ENCODE measurements at places on chromosomes 6 and 20. TPM values are rescaled to one million over a fixed set of nuclear protein-coding genes. Genes with fewer than 3 reads are reported as not detected.

- no peak for DNase-seq
Measured at GRCh38 chr6:39973661-39974060, 39.4 kb upstream of the MOCS1 start.

GJA10 gene
- total RNA-seq: not detected

- DNase-seq: no peak
Measured at GRCh38 chr20:59806578-59806975, 126.9 kb downstream of the SYCP2 start.

DNA sequence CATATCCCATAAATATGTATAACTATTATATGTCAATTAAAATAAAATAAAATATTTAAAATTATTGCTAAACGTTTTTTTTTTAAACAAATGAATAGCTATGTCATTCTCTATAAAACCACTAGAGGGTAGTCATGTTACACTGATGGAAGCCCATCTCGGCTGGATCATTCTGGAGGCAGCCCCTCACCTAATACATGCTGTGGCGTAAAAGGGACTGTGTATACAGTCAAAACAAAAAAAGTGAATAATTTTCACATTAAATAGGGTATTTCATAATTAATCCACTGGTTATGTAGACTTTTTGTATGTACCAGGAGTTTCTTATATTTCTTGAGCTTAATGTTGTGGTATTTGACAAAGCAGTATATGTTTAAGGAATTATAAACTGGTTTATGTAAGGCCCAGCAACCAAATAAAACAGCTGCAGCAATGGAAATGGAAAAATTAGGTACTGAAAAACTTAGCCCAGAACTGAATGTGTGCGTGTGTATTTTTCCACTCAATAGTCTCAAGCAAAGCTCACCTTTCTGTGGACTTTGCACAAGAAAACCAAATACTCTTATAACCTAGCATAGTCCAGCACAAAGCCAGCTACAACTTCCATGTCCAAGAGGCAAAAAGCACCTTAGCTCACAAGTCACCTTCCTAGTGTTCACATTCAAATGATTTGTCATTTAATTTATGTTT, 81.7 kb downstream of the COL9A1 start:
- no peak for DNase-seq

- DNase-seq: no peak
Measured at GRCh38 chr20:58403272-58403671, 14.2 kb downstream of the VAPB start.

GRCh38 chr6:52529311-52529710, 47.5 kb downstream of the TRAM2 start:
- DNase-seq: no peak

- DNase-seq: peak; percentile 98
Measured at GRCh38 chr6:151067684-151068596, 171.8 kb upstream of the AKAP12 start.

POPDC3 gene
- 20.5 TPM for total RNA-seq

ENPP1 gene
- 32.7 TPM for total RNA-seq

DNA sequence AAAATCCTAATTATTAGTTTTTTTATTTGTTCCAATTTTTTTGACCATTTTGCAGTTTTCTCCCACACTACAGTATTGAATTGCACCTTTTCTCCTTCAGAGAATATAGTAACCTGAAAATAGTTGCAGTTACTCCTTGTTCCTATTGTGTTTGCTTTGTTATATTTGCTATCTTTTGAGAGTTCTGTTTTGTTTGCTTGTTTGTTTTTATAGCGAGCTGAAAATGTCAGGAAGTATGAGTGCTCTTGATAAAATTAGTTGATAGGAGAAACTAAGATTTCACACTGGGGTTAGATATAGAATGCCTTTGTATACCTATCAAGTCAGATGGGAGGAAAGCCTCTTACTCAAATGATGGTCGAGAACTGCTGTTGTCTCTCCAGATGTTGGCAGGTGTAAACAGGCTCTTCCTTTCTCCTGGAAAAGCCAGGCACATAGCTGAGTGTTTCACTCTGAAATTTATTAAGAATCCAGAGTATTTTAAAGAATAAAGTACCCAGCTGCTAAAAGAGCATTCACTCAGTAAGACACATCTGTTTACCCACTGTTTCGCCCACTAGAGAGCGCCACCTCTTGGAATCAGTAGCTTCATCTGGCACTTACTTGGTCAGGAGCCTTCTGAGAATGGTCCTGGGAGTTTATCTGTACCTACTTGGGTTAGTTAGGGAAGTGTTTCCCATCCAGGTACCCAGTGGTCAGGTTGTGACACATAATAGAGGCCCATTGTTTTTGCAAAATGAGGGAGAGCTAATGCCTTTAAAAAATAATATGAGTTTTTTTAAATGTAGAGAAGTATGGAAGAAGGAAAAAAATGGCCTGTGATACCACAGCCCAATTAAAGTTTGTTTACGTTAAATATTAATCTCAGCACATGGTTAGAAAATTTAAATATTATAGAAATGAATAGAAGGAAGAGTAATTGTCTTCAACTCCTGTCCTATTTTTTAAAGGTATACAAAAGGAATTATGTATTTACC, 11.2 kb downstream of the NT5DC1 start:
- peak; percentile 53 for DNase-seq

DNA sequence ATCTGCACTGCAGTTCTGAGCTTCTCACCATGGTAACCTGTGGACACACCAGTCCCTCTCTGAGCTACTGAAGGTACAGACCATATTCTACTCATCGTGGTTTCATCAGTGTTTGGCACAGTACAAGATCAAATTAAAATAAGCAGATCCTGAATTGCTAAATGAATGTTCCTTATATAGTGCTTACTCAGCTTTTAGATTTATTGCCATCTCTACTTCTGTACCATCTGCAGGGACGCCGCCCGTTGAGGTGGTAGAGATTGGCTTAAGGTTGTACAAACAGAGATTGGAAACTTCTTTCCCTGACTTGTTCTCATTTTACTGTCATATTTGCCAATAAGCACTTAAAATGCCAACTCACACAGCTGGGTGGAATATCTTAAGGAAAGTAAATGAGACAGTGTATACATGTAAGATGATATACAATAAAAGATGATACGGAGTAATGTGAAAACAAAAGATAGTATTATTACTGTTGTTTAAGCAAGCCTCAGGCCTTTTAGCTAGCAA, 223.4 kb upstream of the FOXQ1 start:
- DNase-seq: no peak

DNA sequence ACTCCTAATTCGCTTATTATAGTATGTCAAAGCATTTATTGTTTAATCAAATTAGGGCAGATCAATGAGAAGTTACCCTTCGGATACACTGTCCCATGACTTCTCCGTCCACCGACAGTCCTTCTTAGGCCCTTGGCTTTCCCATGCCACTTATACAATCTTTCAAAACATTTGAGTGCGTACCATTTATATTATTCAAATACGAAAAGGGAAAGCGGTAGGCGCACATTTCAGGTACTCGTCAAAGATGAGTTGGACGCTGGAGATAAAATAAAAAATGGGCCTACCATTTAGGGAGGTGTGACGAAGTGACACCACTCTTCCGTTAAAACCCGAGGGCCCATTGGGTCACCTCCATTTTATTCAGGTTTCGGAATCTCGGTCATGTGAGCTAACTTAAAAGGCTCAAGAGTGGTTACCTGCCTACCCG, 542 bp upstream of the AFG1L start:
- DNase-seq: no peak

GRCh38 chr6:11291582-11291981, 59.1 kb upstream of the NEDD9 start:
- DNase-seq: no peak

- no peak for DNase-seq
Measured at GRCh38 chr6:34315780-34316179, 67.0 kb upstream of the SMIM29 start.

VSX1 gene
- total RNA-seq: not detected

DNA sequence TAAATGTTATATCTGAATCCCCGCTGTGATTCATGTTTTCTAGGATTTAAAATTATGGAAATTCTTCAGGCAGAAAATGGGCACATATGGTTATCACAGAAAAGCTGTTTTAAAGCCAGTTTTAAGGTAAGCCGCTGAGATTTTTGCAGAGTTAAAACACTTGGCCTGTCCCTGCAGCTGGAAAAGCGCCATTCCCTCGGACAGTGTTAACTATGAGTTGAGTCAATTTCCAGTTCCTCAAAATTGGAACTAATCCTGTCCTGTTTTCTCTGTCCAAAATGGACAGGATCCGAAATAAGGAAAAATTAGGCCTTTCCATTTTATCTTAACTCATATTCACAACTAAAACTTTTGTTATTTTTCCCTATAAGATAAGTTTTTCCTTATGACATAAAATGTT, 225.2 kb downstream of the SAMD5 start:
- DNase-seq: no peak

- DNase-seq: no peak
Measured at GRCh38 chr6:170293341-170294231, 2.7 kb upstream of the DLL1 start.

ECT2L gene
- not detected for total RNA-seq

DNA sequence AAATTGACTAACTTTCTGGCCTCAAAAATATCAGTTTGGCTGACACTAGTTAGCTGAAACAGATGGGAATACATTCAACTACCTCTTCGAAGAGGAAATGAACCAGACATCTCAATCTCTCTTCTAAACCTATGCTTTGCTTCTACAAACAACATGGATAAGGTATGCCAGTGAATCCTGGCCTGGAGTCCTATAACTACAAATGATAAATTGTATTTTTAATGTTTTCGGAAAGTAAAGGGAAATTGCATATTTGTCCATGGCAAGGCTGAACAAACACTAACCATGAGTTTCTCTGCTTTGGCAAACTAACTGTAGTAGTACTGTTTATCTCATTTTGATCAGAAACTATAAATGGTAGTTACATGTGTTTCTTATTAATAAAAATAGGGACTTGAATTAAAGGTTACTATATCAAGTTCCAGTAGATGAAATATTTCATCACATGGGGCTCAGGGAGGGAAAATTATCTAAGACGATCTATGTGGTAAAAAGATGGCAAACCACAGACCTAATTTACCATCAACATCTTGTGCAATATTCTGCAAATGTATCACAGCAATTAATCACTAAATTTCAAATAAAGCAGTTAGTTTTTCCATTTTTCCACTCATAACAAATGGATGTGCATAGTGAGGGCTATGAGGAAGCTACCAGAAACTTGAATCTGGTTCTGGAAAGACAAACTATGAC, 76.8 kb downstream of the COL12A1 start:
- peak; percentile 11 for DNase-seq

DNA sequence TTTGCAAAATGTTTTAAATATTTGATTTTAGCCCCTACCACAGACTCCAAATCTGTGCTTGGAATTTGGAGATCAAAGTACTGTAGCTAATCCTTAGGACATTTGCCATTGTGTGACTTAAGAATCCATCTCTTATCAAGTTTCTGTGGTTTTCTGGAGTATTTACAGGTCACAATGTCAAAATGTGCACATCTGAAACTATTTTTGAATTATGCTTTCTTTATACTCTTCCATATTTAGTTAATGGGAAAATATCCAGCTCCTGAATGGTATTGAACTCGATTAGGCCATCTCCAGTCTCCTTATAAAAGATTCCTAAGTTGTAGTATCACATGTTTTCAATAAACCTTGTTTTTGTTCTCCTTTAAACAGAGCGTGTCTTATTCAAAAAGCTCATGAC, 162.5 kb downstream of the KHDC1L start:
- peak; percentile 17 for DNase-seq

- no peak for DNase-seq
Measured at GRCh38 chr6:167567142-167568033, 242.5 kb downstream of the TTLL2 start.

DNA sequence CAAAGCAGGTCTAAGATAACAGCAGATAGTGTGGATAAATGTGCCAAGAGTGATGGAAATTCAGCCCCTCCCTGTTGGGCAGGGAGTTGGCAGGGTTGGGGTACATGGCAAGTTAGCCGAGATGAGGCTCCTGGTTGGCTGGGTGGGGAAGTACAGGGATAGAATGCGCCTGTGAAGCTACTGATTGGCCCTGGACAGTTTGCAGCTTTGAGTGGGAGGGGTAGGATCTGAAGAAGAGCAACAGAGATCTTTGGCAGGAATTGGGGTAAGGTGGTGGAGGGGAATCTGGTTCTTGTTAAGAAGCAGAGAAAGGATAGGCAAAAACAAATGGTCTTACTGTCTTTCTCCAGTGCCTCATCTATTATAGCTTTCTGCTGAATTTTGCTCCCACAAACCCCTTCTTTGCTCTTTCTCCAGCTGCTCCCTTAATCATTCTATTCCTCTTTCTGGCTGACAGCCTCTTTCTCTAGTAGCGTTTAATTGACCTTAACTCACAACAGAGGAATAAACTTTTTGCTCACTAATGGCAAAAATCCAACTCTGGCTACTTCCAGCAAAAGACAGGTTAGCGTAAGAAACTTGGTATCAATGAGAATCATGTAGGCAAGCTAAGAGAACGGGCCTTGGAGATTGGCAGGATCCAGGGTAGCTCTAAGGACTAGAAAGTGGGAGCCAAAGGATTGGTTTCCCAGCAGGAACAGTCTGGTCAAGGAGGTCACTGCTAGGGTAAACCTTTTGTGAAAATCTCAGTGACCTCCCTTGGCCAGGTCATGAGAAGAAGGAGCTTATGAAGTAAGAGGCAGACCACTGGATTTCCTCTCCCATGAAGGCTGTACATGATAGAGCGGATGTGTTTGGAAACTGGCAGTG, 86.3 kb upstream of the CARMIL1 start:
- DNase-seq: peak; percentile 61

SLC4A11 gene
- total RNA-seq: 3.8 TPM

RIMS1 gene
- total RNA-seq: 2.1 TPM

ZSCAN31 gene
- total RNA-seq: 2.0 TPM

- peak; percentile 69 for DNase-seq
Measured at GRCh38 chr20:39885975-39886649, 802.9 kb downstream of the MAFB start.

DNA sequence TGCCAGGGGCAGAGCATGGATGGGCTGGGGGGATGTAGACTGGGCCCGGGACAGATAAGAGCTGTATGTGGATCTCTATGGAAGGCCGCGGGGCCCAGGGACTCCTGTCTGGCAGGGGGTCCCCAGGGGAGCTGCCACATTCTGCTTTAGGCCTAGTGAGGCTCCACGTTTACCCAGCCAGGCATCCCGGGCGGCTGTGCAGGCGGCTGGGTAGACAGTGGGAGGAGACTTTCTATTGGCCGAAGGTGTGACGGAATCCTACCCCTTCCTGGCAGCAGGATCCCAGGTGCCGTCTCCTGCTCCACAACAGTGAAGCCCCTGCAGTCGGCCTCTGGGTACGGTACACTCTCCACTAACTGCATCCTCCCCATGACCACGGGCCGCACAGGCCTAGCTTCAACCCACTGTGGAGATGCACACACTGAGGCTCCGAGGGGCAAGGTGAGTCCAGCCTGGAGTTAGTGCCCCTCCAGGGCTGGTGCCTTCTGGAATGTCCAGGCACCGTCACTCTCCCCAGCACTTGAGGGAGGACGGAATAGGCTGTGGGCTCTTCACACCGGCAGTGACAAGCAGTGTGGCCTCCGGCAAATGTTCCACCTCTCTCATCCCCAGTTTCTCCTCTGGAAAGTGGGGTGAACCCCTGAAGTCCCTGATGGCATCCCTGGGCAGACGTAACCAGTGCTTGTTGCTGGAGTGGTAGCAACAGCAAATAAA, 36.8 kb upstream of the ZBP1 start:
- no peak for DNase-seq

PHACTR1 gene
- 2.9 TPM for total RNA-seq
